ENCODE measurements at places on chromosomes 6 and 20. TPM values are rescaled to one million over a fixed set of nuclear protein-coding genes. Genes with fewer than 3 reads are reported as not detected.

AKAP12 gene
- 176 TPM for total RNA-seq

APCDD1L gene
- 0.33 TPM for total RNA-seq

HLA-DRA gene
- 108 TPM for total RNA-seq

TMEM170B gene
- 10.5 TPM for total RNA-seq

TNFRSF21 gene
- total RNA-seq = 15.8 TPM

UNC5CL gene
- total RNA-seq = 1.1 TPM

TCF19 gene
- total RNA-seq = 2.6 TPM

TPBG gene
- total RNA-seq = 6.1 TPM

SLA2 gene
- total RNA-seq = 0.54 TPM
